Left cardiac atrium (tissue), 4 donors: ENCODE measurements at places on chromosomes 5 and 9. TPM values are rescaled to one million over a fixed set of nuclear protein-coding genes. Genes with fewer than 3 reads are reported as not detected.

The SLC6A3 gene
- not detected for total RNA-seq

The SCGB3A2 gene
- not detected for total RNA-seq

The QRFP gene
- total RNA-seq: not detected

The LHX3 gene
- not detected for total RNA-seq

The BARX1 gene
- total RNA-seq: not detected

The IL13 gene
- total RNA-seq: not detected

The TAF11L9 gene
- not detected for total RNA-seq

The GRM6 gene
- total RNA-seq: not detected

The MOB3B gene
- total RNA-seq: 1.6 TPM

The SPACA9 gene
- total RNA-seq: 6.5 TPM

DNA sequence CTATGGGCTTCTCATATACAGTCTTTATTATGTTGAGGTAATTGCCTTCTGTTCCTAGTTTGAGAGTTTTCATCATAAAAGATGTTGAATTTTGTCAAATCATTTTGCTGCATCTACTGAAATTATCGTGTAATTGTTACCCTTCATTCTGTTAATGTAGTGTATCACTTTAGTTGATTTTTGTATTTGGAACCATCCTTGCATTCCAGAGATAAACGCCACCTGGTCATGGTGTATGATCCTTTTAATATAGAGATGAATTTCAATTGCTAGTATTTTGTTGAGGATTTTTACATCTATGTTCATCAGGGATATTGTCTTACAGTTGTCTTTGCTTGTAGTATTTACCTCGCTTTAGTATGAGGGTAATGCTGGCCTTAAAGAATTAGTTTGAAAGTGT is 19.3 kb downstream of the MEIKIN start:
- DNase-seq: no peak

GRCh38 chr5:170181902-170182301 is 50.9 kb upstream of the C5orf58 start:
- DNase-seq: no peak

- DNase-seq: no peak
Observed at GRCh38 chr5:94467346-94467953, 151.0 kb downstream of the KIAA0825 start.

DNA sequence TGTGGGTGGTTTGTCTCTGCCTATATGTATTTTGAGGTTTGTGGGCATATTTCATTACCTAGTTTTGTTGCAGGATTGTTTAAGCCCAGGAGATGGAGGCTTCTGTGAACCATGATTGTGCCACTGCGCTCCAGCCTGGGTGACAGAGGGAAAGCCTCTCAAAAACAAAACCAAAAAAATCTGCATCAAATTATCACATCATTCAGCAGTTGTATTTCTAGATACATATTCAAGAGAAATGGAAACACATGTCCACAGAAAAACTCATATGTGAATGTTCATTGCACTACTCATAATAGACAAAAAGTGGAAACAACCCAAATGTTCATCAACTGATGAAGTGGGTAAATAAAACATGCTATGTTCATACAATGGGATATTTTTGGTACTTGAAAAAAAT is 29.9 kb downstream of the HSPA4 start:
- no peak for DNase-seq

GRCh38 chr9:127049044-127049443 is 73.4 kb downstream of the ANGPTL2 start:
- peak; percentile 55 for DNase-seq

- no peak for DNase-seq
Observed at GRCh38 chr5:177439518-177440053, 7.0 kb upstream of the PRR7 start.

DNA sequence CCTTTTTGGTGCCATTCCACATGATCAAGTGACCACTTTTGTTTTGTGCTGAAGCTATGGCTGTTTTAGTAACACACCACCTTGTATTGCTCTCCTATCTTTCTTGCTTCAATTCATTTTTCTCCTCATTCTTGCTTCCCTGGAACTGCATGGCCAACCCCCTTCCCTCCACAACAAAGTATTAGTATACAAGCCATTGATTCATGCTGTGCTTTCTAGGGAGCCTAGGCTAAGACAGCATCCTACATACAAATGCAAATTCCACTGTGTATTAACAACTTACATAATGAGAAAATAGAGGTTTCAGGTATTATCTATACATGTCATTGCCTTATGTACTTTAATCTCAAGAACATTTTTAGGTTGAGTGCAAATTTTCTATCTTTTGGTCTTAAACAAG is 141.1 kb downstream of the EFNA5 start:
- no peak for DNase-seq

- no peak for DNase-seq
Observed at GRCh38 chr5:131268758-131269370, 5.0 kb downstream of the CDC42SE2 start.

DNA sequence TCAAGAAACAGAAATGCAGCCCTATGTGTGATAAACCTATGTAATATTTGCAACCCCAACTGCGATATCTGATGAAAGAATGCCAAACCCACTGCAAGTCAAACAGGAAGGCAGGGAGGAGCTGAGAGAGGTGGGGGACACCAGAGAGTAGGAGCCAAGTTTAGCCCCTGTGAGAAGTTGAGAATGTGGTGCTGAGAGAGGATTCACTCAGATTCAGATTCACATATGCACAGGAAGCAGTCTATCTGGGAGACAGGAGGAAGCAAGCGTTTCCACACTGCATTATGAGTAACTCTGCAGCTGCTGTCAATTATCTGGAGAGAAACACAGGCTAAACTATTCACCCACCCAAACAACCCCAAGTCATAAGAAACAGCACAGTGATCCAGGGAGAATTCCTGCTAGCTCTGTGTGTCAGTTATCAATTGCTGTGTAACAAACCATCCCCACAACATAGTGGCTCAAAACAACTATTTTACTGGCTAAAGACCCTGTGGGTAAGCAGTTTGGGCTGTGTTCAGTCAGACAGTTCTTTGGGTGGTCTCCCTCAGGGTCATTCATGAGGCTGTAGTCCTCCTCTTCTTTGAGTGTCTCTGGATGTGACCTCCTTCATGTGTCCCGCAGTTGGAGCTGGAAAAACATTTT is 161.9 kb upstream of the RAI14 start:
- DNase-seq: no peak

DNA sequence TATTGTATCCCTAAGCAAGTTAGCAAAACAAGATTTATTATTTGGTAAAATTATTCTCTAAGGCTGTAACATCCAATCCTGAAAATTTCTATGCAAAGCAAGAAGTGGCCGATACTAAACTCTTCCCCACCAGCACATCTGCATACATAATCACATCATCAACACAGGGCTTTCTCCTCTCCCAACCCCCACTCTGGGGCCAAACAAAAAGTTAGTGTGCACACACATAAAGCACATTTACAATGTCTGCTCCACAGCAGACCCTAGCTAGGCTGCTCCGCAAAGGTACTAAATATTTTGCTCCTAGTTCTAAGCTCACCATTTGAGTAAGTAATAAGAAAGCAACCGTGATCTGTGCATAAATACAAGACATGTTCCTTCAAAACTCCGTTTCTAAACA is 3.6 kb downstream of the RNF130 start:
- DNase-seq: no peak

GRCh38 chr5:170287532-170287931 is 10.0 kb downstream of the LCP2 start:
- peak; percentile 70 for DNase-seq

- DNase-seq: no peak
Observed at GRCh38 chr9:38390442-38390841, 2.1 kb upstream of the ALDH1B1 start.

- DNase-seq: no peak
Observed at GRCh38 chr5:73844165-73844564, 218.2 kb downstream of the ARHGEF28 start.

- DNase-seq: no peak
Observed at GRCh38 chr5:155912291-155912690, 414.7 kb upstream of the SGCD start.
